ENCODE measurements at places on chromosomes 11 and 22. TPM values are rescaled to one million over a fixed set of nuclear protein-coding genes. Genes with fewer than 3 reads are reported as not detected.

DNA sequence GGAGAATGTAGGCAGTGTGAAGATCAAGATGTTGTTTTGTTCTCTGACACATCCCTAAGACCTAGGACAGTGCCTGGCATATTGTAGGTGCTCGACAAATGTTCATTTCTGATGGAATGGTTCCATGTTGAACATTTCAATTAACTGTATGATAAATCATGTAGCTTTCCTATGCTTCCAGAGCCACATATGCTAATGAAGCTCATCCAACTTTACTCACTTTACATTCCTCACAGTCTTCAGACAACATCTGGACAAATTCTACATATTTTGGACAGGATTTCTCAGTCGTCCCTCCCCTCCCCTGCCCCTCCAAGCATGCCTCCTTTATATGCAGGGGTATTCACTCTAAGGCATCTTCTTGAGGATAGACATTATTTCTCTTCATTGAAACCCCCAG lies 177.9 kb downstream of the BLID start:
- no peak for DNase-seq

GRCh38 chr11:99693941-99694492 lies 673.3 kb downstream of the CNTN5 start:
- DNase-seq = no peak

- no peak for DNase-seq
Observed at GRCh38 chr22:23775779-23776375, 3.2 kb downstream of the MMP11 start.

DNA sequence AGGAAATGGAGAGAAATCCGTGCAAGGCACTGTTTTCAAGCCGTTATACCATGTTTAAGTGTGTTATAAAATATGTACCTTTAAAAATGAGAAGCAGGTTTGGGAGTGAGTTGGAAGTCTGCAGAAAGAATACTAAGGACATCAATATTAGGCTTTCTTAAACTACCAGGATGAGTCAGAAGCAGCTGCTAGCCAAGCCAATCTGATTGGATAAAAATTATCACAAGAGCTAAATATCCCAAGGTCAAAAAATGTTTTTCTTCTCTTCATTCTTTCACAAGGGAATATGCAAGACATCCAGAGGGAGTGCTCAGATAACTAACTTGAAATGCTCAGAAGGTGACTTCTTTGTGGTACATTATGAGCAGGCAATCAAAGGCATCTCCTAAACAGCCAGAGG lies 19.3 kb upstream of the CKAP5 start:
- peak; percentile 49 for DNase-seq

- DNase-seq = no peak
Observed at GRCh38 chr11:66851239-66851596, 5.6 kb upstream of the LRFN4 start.

DNA sequence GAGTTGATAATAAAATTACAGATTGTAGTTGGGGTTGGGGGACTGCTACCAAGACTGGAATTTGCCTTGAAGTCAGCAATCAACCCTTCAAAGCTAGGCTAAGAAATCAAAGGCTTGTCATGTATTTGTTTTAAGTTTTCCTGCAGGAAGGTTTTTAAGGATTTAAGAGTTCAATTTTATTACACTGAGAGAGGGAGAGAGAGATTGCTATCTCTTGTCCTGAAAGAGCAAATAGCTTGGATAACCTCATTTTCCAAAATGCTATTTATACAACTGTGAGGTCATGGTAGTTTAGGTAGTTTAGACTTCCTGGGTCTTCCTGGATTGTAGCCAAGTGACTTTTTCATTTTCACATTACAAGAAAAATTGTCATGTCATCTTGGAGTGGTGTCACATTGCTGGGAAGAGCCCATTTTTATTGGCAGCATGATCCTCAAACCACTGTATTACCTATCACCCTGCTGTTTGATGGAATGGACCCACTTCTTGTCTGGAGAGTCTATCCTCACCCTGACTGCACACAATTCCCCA lies 10.1 kb upstream of the PRSS23 start:
- DNase-seq = no peak

GRCh38 chr11:14435717-14436512 lies 63.7 kb downstream of the COPB1 start:
- DNase-seq = no peak

- DNase-seq = no peak
Observed at GRCh38 chr11:8086001-8086479, 5.0 kb downstream of the TUB start.

The TYR gene
- not detected for polyA plus RNA-seq

Measured in BJ (cell line).